ENCODE measurements at places on chromosomes 1 and 21. TPM values are rescaled to one million over a fixed set of nuclear protein-coding genes. Genes with fewer than 3 reads are reported as not detected.

LCE1C gene
- total RNA-seq = not detected

GRCh38 chr1:155131856-155132255 is 3.8 kb upstream of the SLC50A1 start:
- no peak for DNase-seq

AJAP1 gene
- not detected for total RNA-seq

- DNase-seq = peak; percentile 81
Measured at GRCh38 chr1:59498640-59499039, 201.7 kb downstream of the FGGY start.

DNA sequence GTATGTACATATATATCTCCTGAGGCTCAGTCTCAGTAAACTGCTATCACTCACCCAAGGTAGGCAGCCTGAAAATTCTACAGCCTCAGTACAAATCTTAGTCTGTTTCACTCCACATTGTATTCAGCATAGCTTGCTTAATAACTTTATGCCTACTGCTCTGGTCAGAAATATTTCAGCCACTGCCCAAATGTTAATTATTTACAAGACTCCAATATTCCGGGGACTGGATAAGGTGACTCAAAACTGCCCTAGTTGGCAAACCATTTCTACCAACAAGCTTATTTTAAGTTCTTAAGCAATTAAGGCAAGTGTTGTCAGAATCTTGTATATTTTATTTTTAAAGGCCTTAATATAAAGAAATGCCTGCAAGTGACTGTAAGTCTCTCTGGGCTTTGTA is 114.8 kb downstream of the LRRIQ3 start:
- DNase-seq = no peak

GRCh38 chr1:44660176-44660575 is 14.1 kb downstream of the TMEM53 start:
- peak; percentile 91 for DNase-seq

MAP3K21 gene
- total RNA-seq = not detected

RPAP2 gene
- total RNA-seq = 26.4 TPM
